ENCODE measurements at places on chromosomes 2 and 18.

DNA sequence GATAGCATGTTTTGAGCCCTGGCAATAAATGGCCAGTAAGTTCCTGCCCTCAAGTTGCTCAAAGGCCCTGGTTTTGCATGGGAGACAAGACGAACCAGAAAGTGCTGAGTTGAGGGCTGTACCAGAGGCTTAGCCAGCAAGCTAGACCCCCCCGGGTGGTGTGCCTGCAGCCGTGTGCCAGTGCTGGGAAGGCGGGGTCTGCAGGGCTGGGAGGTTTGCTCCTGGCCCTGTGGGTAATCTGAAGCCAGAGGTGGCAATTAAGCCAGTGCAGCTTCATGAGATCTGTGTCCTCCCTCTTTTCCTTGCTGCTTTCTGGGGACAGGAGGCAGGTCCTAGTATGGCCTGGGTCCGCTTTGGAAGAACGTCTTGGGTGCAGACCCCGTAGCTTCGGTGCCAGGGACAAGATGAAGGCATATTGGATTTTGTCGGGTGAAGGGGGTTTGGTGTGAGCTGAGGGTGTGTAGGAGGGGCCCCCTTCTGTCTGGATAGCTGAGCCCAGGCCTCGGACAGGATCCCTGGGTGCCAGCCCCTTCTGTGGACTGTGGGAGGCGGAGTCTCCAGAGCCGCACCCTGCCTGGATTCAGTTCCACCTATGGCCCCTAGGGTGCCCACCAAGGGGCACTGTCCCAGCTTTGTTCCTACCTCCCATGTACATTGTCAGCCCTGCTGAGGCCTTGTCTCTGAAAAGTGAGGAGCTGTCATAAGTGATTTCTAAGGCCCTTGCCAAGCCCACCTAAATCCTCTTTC is 15.6 kb downstream of the ATOH8 start:
- DNase-seq, result peak; percentile 29

GRCh38 chr2:102940684-102941083 is 178.9 kb downstream of the TMEM182 start:
- DNase-seq, result no peak

- peak; percentile 61 for DNase-seq
Observed at GRCh38 chr2:197378494-197379307, 56.1 kb downstream of the SF3B1 start.

- no peak for DNase-seq
Observed at GRCh38 chr2:121018136-121019061, 266.6 kb downstream of the TFCP2L1 start.

DNA sequence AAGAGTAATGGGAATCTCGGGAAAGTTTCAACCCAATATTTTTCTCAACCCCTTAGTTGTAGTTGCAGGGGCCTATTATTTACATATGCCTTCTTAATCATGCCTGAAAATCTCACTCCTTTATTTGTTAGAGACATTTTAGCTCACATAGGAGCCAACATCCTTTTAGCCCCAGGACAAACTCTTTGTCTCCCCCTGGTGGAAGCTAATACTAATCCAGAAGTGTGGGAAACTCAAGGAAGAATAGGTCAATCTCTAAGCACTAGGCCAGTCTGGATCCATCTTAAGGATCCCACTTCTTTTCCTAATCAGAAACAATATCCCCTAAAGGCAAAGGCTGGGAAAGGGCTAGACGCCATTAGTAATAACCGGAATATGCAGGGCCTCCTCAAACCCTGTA is 550.9 kb upstream of the PKDCC start:
- no peak for DNase-seq

GRCh38 chr2:27461118-27461517 is 18.9 kb downstream of the KRTCAP3 start:
- DNase-seq, result peak; percentile 79

- DNase-seq, result no peak
Observed at GRCh38 chr2:190343089-190343535, 277 bp upstream of the INPP1 start.

- no peak for DNase-seq
Observed at GRCh38 chr2:84879584-84880394, 1.1 kb downstream of the TRABD2A start.

GRCh38 chr2:190105554-190105953 is 43.0 kb upstream of the MSTN start:
- no peak for DNase-seq

- DNase-seq, result no peak
Observed at GRCh38 chr2:66872081-66872985, 437.4 kb downstream of the MEIS1 start.

DNA sequence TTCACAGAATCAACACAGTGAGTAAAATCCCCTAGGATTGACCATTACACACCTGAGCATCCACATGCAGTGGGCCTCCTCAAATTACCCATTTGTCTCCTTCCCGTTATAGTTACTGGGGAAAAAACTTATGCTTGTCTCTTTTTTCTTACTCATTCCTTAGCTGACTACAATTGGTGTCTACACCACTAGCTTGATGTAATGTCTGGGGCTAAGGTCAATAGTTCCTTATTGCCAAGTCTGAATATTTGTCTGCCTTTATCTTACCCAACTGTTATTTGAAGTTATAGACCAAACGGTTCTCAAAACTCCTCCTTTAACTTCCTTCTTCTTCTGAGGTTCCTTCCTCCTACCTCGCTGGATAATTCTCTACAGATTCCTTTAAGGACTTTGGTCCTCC is 41.9 kb upstream of the TMEM17 start:
- DNase-seq, result no peak

DNA sequence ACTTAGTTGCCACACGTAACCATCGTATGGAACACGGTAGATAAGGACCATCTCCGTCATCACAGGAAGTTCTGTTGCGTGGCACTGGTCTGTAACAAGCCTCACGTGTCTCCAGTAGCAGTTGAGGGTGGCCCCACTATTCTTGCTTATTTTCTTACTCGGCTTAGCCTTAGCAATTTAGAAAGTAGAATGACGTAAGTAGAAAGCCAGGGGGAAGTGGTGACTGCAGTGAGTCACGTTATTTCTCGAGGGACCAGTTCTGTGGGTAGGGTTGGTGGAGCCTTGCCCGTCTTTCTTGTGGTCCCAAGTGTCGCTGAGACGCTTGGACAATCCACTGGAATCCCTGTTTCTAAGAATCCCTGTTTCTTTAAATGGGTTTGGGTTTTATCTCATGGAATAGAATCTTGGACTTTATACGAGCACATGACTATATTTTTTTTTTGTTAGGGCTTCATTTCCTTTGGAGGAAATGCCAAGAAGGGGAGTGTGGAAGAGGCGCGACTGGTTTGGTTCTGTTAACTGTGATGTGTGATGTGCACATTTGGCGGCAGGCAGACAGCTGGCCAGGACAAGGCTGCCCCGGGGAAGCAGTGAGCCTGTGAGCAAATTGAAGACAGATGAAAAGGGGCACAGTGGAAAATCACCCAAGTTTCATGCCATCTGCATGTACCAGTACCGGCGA is 96.2 kb downstream of the CABLES1 start:
- DNase-seq, result peak; percentile 26

GRCh38 chr2:106534471-106534870 is 47.3 kb downstream of the CD8B2 start:
- DNase-seq, result no peak

GRCh38 chr18:39232490-39232889 is 1666.9 kb upstream of the CELF4 start:
- no peak for DNase-seq

GRCh38 chr2:23549051-23549450 is 164.1 kb downstream of the KLHL29 start:
- no peak for DNase-seq
